ENCODE measurements at places on chromosomes 7 and 10.

GRCh38 chr7:20296444-20296843 lies 34.3 kb upstream of the ITGB8 start:
- DNase-seq, result no peak

DNA sequence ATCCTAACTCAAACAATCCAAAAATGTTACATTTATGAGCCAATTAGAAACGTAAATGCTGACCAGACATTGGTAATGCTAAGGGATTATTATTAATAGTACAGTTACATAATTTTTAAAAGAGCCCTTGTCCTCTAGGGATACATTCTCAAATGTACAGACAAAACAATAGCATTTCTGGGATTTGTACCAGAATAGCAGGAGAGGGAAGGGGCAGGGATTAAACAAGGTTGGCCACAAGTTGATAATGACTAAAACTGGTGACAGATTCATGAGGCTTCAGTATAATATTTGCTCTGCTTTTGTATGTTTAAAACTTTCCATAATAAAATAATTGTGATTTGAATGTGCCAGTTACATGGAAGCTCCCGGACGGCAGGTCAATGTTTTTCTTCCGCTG lies 27.0 kb downstream of the HSPA12A start:
- no peak for DNase-seq

GRCh38 chr10:110067960-110068770 lies 60.4 kb downstream of the ADD3 start:
- DNase-seq, result no peak

- no peak for DNase-seq
These were observed 112.8 kb upstream of the LANCL2 start for GRCh38 chr7:55252386-55252785.

GRCh38 chr7:37211097-37211880 lies 237.4 kb downstream of the ELMO1 start:
- no peak for DNase-seq

- no peak for DNase-seq
These were observed 179.0 kb downstream of the DIP2C start for GRCh38 chr10:510415-510881.

DNA sequence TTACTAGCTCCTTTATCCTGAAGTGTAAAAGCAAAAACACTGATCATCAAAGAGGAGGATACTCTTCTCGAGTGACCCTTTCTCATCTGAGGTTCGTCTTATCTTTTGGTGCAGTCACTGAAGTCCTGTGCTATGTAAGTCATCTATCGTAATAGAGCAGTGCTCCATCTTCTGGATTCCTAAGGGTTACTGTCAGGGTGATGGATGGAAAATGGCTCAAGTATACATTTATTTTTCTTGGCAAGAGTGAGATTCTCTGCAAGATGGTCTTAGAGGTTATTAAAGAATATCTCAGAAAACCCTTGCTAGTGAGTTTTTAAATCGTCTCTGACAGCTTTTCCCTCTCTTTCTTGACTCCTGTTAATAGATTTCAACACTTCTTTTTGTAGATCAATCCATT lies 12.4 kb downstream of the PRKG1 start:
- DNase-seq, result no peak

GRCh38 chr10:117442521-117442920 lies 67.3 kb upstream of the PDZD8 start:
- no peak for DNase-seq

GRCh38 chr10:81303656-81304055 lies 571.3 kb upstream of the NRG3 start:
- no peak for DNase-seq

DNA sequence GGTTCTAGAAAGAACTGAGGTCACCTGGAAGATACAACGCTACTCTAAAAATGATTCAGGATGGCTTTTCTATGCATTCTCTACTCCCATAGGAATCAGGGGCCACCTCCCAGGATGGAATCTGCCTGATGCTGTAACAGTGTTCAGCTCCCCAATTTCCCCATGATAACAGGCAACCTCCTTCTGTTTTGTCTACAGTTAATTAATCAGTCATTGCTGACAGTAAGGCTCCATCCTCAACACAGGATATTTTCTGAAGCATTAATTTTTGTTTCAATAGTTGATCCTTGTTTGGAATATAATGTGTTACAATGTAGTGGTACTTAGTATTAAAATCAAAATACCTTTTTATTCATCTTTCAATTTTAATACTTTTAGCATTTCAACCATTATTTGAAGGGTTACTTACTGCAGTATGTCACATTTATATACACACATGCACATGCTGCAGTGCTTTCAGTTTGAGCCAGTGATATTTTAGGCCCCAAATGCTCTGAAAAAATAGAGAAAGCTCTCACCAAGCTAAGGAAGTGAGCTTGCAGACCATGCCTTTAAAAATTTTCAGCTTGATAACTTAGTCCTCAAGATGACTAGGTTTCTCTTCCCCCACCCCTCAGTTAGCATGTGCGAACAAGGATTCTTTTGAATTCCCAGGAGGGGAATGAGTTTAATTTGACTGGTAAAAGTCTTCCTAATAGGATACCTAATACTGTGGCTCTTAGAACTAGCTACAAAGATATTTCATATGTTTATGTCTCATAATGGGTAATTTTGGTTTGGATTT lies 592 bp upstream of the PIK3CG start:
- peak; percentile 22 for DNase-seq

DNA sequence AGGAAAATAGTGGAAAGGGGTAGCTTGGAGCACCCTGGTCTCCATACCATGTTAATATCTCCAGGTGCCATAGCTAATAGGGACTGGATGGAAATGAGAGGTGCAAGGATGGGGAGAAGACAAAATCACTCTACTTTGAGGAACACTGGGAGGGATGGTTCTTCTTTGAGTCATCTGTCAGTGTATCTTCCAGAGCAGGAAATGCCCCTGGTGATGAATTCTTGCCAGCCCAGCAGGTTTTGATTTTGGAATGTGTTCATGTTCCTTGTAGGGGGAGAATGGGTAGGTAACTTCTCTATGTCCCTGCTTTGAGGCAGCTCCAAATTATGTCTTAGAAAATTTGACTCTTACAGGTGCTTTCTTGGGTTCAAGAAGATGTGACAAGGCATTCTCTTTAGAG lies 177.0 kb upstream of the GLI3 start:
- no peak for DNase-seq

Data from GM12891 (cell line).